Esophagus squamous epithelium (tissue), 5 donors: ENCODE measurements at places on chromosomes 1 and 21.

DNA sequence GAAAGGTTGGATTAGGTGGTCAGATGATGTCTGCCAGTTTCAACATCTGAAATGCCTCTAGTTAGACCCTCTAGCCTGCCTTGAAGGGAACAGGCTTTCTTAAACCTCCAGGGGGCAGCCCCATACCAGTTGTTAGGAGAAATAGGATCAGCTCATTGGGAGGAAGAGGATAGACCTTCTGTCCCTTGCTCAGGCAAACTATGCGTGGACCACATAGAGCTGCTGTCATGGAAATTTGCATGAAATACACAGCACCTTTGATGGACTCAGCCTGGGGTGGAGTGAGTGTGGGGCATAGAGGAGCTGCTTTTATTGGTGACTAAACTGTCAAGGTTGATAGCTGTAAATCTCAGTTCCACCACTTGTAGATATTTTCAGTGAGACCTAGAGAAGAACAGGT, 38.4 kb upstream of the SPAG17 start:
- DNase-seq, result no peak

DNA sequence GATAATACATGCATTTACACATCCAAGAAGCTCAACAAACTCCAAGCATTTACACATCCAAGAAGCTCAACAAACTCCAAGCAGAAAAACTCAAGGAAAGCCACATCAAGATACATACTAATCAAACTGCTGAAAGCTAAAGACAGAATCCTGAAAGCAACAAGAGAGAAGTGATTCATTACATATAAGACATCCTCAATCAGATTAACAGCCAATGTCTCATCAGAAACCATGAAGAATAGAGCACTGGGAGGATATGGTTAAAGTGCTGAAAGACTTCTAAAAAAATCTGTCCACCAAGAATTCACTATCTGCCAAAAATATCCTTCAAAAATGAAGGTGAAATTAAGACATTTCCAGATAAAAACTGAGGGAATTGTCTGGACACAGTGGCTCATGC, 45.7 kb upstream of the BATF3 start:
- no peak for DNase-seq

- DNase-seq, result no peak
Measured at GRCh38 chr1:162984699-162985098, 84.5 kb upstream of the RGS4 start.

DNA sequence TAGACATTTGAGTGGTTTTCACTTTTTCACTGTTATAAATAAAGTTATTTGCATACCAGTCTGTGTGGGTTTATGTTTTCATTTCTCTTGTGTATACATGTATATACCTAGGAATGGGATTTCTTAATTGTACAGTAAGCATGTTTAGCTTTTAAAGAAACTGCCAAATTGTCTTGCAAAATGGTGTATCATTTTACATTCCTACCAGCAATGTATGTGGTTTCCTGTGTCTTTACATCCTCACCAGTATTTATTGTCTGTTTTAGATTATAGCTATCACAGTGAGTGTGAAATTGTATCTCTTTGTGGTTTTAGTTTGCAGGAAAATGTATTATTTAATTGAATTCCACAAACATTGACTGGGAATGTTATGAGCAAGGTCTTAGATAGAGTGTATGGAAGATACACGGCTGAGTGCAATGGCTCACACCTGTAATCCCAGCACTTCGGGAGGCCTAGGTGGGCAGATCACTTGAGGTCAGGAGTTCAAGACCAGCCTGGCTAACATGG, 57.3 kb downstream of the MACF1 start:
- no peak for DNase-seq

- DNase-seq, result no peak
Measured at GRCh38 chr1:18778437-18778836, 81.0 kb downstream of the TAS1R2 start.

DNA sequence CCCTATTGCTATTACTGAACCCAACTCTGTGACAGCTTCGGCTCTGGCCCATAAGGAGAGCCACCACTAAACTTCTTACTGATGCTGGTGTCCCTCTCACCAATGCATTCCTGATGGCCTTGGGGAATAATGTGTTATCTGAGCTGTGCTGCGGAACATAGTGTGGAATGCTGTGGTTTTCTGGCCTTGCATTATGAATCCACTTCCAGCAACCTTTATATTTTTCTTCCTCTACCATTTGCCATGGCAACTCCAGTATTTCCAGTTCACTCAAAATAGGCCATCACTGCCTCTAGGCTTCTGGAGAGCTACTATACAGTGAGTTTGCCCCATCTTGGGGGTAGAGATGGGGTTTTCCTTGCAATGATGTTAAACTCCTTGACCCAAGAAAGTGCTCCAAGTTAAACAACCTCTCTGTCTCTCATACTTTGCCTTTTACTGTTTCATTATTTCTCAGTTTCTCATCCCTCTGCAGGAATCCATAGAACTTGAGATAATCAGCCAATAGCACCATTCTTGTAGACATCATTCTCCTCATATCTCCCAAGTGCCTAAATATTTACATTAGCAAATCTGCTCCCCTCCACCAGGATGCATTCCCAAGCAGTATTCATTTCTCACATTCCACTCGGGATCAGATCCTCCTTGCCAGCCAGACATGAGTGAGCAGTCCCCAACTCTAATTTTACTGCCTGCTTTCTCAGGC, 11.1 kb upstream of the RAVER2 start:
- DNase-seq, result no peak

DNA sequence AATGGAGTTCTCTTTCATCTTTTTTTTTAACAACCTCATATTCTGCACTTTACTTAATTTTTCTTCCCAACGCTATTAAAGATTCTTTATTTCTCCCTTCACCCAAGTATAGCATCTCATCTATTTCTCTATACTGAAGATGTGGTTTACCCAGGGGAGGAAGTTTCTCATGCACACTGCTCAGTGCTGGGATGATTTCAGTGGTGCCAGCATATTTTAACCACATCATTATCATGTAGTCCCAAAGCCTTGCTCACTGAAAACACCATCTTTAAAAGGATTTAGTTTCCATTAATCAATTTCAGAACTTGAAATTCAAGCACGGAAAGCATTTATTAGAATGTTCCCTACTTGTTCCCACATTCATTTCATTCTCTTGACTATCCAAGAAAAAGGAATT, 725.7 kb downstream of the USP25 start:
- DNase-seq, result no peak

GRCh38 chr1:157782931-157783330, 6.0 kb upstream of the FCRL2 start:
- DNase-seq, result no peak

GRCh38 chr21:35940074-35940927, 120.0 kb downstream of the SETD4 start:
- DNase-seq, result no peak

DNA sequence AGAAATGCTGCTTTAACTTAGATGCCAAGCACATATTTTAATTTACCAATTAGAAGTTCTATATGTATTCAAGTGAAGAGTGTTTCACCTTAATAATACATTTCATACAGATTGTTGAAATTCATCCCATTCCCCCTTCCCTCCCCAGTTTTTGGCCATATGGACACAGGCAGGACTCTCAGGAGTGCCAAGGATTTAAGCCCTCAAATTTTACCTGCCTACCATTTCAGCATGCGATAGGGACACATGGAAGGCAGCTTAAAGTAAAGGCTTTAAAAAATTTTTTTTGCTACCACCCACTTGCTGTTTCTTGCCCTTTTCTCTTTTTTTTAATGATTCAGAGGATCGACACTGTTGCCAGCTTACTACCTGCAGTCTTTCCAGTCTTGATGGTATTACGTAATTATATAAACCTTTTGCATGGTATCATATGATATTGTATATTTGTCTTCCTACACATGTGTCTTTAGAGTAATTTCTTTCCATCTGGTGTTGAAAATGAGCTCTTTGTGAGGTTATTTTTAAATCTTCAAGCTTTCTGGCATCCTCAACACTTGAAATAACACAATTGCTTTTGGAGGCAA, 7.0 kb downstream of the EPB41 start:
- DNase-seq, result no peak

- no peak for DNase-seq
Measured at GRCh38 chr1:30822966-30823581, 65.5 kb upstream of the LAPTM5 start.

DNA sequence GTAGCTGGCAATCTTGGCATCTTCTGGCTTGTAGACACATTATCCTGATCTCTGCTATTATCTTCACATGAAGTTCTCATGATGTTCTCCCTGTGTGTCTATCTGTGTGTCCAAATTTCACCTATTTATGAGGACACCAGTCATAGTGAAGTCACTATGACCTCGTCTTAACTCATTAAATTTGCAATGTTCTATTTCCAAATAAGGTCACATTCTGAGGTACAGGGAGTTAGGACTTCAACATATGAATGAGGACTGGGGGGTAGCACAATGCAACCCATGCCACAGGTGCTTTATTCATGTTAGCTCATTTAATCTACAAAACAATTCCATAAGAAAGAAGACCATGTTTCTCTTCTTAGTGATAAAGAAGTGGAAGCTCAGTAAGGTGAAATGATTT, 206.2 kb upstream of the C8B start:
- DNase-seq, result no peak

GRCh38 chr1:58997637-58998036, 213.8 kb upstream of the JUN start:
- DNase-seq, result no peak

- no peak for DNase-seq
Measured at GRCh38 chr1:212819726-212820125, 27.7 kb downstream of the SPATA45 start.

GRCh38 chr21:37257511-37257966, 9.6 kb downstream of the VPS26C start:
- DNase-seq, result no peak

DNA sequence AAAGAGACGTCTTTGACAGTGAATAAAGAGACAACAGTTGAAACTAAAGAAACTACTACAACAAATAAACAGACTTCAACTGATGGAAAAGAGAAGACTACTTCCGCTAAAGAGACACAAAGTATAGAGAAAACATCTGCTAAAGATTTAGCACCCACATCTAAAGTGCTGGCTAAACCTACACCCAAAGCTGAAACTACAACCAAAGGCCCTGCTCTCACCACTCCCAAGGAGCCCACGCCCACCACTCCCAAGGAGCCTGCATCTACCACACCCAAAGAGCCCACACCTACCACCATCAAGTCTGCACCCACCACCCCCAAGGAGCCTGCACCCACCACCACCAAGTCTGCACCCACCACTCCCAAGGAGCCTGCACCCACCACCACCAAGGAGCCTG, 68.5 kb downstream of the TPR start:
- no peak for DNase-seq

- no peak for DNase-seq
Measured at GRCh38 chr1:90488451-90488850, 228.7 kb downstream of the BARHL2 start.

DNA sequence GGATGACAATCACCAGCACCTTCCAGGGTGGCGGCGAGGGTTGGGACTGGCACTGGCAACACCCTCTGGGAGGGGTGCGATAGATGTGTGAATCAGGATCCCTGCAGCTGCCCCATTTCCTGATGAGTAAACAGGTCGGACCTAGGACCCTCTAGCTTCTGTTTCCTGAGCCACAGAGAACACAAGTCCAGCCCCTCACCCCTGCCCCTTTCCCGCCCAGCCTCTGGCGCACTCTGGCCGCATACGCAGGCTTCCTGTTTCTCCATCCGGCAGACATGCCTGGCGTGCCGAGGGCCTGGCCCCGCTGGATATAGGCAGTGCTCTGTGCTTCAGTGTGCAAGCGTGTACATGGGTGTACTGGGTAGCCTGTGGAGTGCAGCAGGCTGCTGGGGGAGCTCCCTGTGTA, 4.6 kb downstream of the PEAR1 start:
- DNase-seq, result no peak

- no peak for DNase-seq
Measured at GRCh38 chr1:2788506-2789163, 12.9 kb downstream of the TTC34 start.

GRCh38 chr1:41794031-41794430, 124.7 kb downstream of the HIVEP3 start:
- no peak for DNase-seq

DNA sequence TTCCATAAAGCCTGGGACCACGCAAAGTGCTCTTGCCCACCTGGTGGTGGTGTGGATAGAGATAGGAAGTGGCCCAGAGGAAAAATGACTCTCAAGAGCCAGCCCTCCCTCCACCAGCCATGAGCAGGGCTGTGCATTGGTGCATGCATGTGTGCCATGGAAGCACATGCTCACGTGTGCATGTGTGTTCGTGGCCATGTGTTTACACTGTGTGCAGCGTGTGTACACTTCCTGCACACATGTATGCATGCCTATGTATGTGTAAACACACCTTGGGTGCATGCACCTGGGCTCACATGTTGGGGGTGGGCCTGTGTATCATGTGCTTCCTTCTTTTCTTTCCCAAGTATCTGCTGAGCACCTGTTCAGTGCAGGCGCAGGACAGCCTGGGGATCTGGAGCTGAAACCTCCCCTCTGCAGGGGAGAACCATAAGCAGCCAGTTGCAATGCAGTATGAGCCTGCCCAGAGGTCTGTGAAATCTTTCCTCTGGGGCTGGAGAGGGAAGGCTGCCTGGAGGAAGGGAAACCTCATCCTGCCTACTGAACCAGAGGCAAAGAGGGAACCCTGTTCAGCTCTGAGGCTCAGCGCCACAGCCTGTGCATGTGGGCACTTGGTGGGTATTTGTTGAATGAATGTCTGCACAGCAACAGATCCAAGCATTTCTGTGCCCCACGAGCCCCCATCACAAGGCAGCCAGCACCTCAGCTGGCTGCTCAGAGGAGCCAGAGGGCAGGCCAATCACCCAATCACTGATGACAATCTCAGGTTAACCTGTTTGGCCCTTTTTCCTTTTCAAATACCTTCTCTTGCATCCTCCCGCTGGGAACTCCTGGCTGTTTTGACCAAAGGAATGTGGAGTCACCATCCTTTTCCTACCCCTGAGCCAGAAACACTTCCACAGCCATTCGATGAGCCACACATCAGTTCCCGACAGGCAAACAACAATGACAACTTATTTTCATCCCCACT, 327.0 kb downstream of the NPHP4 start:
- DNase-seq, result no peak

DNA sequence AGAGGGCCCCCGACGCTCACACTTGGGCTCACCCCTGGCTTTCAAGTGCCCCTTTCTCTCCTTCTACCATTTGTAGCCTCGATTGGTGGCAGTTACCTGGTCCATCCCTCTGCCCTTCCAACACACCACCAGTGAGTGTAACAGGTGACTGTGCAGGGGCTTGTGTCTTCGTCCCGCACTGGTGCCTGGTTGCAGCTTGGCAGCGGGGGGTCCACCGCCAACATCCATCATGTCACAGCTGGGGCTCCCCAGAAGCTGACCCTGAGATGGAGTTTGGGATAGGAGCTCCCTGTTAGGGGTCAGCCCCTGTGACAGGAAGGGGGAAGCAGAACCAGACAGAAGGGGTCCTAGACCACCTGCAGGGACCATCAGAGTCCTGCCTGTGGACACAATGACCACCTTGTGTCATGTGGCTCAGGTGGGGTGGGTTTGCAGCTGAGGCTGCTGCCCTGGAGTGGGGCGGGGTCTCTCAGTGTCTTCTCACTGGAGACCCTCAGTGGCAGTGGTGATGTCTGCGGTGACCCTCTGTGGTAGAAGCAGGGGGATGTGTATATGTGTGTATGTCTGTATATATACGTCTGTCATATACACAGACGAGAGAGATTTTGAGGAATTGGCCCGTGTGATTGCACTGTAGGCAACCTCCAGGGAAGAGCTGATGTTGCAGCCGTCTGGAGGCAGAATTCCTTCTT, 3.6 kb upstream of the CALML6 start:
- no peak for DNase-seq

GRCh38 chr1:25631750-25632485, 15.3 kb downstream of the MAN1C1 start:
- no peak for DNase-seq

- no peak for DNase-seq
Measured at GRCh38 chr1:210251680-210252490, 19.3 kb downstream of the SERTAD4 start.
